ENCODE measurements at places on chromosomes 2 and 18. TPM values are rescaled to one million over a fixed set of nuclear protein-coding genes. Genes with fewer than 3 reads are reported as not detected.

Gene PFN4
- total RNA-seq, result not detected

Gene SLC23A3
- 4.4 TPM for total RNA-seq

Gene CNDP1
- not detected for total RNA-seq

Gene AQP12A
- not detected for total RNA-seq

Gene NRBP1
- total RNA-seq, result 92.5 TPM

Gene CFC1
- not detected for total RNA-seq

Gene LIPG
- 0.09 TPM for total RNA-seq

Gene ANKRD29
- not detected for total RNA-seq

Gene MAP3K19
- total RNA-seq, result not detected

Gene CCDC102B
- 4.7 TPM for total RNA-seq

GRCh38 chr2:11724151-11724550 is 22.3 kb upstream of the LPIN1 start:
- no peak overlapping the region for H3K4me3 ChIP-seq
- no peaks in the 10 kb centered on the region for H3K36me3 ChIP-seq
- H3K27me3 ChIP-seq, result peaks cover 24% of the 10 kb centered on the region
- no peak overlapping the region for H3K27ac ChIP-seq
- no peak for DNase-seq
- peaks cover 3% of the 10 kb centered on the region for H3K4me1 ChIP-seq

DNA sequence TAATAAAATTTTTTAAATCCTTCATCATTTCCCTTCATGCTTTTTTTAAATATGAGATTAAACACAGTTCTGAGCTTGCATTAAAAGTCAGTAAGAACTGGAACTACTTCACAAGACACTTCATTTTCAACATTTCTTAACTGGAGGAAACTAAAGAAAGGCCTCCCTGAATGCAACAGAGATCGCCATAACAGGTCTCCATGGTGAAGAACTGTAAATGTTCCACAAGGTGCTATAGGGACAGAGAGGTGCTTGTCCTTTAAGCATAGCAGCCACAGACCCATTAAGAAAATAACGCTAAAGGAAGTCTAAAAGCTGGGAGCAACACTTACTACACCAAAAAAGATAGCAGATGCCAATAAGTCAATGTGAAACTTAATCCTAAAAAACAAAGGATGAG is 8.5 kb downstream of the STAM2 start:
- DNase-seq, result no peak
- H3K4me3 ChIP-seq, result no peak overlapping the region
- H3K4me1 ChIP-seq, result peaks cover 17% of the 10 kb centered on the region

DNA sequence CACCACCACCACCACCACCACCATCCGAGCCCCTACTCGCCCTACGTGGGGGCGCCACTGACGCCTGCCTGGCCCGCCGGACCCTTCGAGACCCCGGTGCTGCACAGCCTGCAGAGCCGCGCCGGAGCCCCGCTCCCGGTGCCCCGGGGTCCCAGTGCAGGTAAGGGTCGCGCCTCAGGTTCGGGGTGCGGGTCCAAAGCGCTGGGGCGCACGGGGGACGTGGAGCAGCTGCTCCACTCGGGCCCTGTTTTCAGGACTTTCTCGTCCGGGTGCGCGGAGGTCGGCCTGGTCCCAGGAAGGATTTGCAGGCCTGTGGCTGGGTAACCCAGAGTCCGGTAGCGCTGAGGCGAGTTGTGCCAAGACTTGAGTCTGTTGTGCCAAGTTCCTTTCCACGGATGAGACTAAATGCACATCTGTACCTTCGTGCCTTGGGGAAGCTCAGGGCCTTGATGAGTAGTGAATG is 2.8 kb downstream of the GATA6 start:
- H3K27ac ChIP-seq, result no peak overlapping the region
- H3K36me3 ChIP-seq, result peaks cover 4% of the 10 kb centered on the region
- no peak for DNase-seq
- peaks cover 16% of the 10 kb centered on the region for H3K4me1 ChIP-seq

DNA sequence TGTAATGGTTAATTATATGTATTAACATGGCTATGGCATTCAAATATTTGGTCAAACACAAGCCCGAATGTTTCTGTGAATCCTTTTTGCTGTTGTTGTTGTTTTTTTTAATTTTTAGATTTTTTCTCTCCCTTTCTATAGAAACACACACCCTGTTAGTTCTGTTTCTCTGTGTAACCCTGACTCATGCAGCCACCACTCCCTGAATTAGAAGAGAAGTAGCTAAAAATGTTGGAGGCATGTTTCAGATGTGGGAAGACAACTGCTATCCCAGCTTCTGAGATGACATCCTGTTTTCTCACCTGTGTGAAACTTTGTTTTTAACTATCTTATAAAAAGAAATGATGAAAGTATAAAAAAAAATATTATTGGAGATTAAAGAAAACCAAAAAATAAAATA is 219.6 kb upstream of the RGPD4 start:
- H3K36me3 ChIP-seq, result no peaks in the 10 kb centered on the region
- DNase-seq, result no peak
- H3K4me1 ChIP-seq, result no peaks in the 10 kb centered on the region

GRCh38 chr2:185360776-185361175 is 377.8 kb upstream of the FSIP2 start:
- H3K4me1 ChIP-seq, result no peaks in the 10 kb centered on the region
- H3K27me3 ChIP-seq, result no peaks in the 10 kb centered on the region
- H3K36me3 ChIP-seq, result no peaks in the 10 kb centered on the region
- H3K27ac ChIP-seq, result no peak overlapping the region

DNA sequence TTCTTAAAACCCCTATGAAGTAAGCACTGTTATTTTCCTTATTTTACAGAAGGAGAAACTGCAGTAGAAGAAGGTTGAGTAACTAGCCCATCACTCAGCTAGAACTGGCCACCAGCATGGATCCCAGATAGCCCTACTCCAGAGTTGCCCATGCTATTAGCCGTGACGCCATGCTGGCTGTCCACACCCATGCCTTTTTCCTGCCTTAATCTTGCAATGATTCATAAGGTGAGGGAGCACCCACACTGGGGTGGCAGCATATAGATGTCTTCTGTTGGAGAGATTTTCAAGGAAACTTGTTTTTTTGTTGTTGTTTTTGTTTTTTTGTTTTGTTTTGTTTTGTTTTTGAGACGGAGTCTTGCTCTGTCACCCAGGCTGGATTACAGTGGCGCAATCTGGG is 204.1 kb upstream of the HAAO start:
- no peak overlapping the region for H3K27ac ChIP-seq
- H3K4me3 ChIP-seq, result no peak overlapping the region
- no peaks in the 10 kb centered on the region for H3K4me1 ChIP-seq
- H3K27me3 ChIP-seq, result no peaks in the 10 kb centered on the region
- H3K36me3 ChIP-seq, result no peaks in the 10 kb centered on the region

DNA sequence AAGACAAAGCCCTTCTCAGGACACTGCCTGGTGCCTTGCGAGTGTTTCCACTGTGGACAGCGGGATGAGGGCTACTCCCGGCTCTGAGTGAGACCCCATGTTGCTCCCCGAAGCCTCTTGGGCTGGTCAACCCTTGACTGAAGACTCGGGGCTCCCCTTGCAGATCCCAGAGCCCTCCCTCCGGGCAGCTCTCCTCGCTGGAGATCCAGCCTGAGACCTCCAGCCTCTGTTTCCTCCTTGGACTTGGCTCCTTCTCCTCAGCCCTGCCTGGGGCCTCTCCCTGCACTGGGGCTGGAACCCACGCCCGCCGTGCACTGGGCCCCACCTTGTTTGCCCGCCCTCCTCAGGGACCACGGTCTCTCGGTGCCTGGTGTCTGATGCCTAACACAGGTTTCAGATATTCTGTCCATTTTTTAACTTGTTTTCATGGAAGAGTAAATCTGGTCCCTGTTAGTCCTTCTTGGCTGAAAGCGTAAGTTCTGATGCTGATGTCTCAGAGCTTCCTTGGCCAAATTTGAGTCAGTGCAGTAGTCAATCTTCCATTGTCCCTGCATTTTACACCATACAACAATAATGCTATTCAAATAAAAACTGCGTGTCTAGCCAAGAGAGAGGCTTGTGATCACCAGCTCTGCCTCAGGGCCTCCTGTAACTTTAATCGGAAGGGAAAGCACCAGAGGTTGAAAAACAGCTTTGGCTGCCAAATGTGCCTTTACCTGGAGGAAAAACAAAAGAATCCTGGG is 139.3 kb upstream of the CTDP1 start:
- H3K36me3 ChIP-seq, result no peaks in the 10 kb centered on the region
- peaks cover 2% of the 10 kb centered on the region for H3K27me3 ChIP-seq
- no peak overlapping the region for H3K27ac ChIP-seq
- H3K4me3 ChIP-seq, result no peak overlapping the region
- H3K4me1 ChIP-seq, result no peaks in the 10 kb centered on the region

GRCh38 chr2:196163285-196163684 is 8.1 kb downstream of the STK17B start:
- peaks cover 49% of the 10 kb centered on the region for H3K4me1 ChIP-seq
- DNase-seq, result no peak
- peak overlapping the region; percentile 92 for H3K27ac ChIP-seq
- no peaks in the 10 kb centered on the region for H3K27me3 ChIP-seq
- H3K36me3 ChIP-seq, result peaks cover 86% of the 10 kb centered on the region

- no peak overlapping the region for H3K4me3 ChIP-seq
- no peak for DNase-seq
- no peak overlapping the region for H3K27ac ChIP-seq
Observed at GRCh38 chr2:67232936-67233335, 164.2 kb upstream of the ETAA1 start.

DNA sequence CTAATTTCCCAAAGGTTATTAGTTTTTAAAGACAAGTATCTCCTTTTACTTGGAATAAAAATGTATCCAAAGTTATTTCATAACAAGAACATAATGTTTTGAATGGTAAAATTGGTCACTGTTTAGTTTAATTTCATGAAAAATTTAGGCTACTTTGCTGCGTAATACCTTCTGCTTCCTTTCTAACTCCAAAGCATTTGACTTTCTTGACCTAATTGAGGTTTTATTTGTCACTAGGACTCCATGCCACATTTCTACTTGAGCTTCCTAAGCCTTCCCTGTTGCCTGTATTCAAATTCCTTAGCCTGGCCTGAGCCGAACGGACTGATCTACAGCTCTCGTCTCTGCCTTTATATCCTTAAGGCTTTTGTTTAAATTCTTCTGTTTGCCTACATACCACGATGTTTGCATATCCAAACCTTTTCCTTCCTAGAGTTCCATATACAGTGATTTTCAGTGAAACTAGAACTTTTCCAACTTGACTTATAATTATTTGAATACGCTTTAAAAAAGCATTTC is 25.1 kb downstream of the ARMC9 start:
- H3K27ac ChIP-seq, result no peak overlapping the region
- peaks cover 4% of the 10 kb centered on the region for H3K4me1 ChIP-seq
- no peaks in the 10 kb centered on the region for H3K27me3 ChIP-seq
- H3K4me3 ChIP-seq, result no peak overlapping the region
- peaks cover 2% of the 10 kb centered on the region for H3K36me3 ChIP-seq

- H3K4me3 ChIP-seq, result no peak overlapping the region
- no peak overlapping the region for H3K27ac ChIP-seq
- H3K27me3 ChIP-seq, result peaks cover 2% of the 10 kb centered on the region
- H3K4me1 ChIP-seq, result no peaks in the 10 kb centered on the region
- H3K36me3 ChIP-seq, result no peaks in the 10 kb centered on the region
Observed at GRCh38 chr2:126857502-126857901, 41.2 kb upstream of the TEX51 start.

DNA sequence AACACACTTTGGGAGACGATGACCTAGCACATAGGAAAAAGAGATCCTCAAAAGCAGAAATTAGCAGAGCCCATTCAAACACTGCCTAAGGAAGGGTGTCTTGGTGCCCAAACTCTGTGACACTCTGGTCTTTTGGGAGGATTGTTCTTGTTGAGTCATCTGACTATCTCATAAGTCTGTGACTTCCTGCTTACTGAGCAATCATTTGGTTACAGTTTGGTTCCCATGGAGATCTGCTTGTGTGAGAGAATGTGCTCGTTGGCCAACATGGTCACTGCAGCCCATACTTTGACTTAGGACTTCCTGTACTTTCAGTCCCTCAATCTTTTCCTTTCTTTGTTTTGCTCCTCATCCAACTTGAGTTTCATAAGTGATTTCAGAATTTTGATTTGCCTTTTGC is 602.9 kb downstream of the NYAP2 start:
- no peaks in the 10 kb centered on the region for H3K36me3 ChIP-seq
- H3K27me3 ChIP-seq, result no peaks in the 10 kb centered on the region
- no peak overlapping the region for H3K27ac ChIP-seq
- DNase-seq, result no peak

DNA sequence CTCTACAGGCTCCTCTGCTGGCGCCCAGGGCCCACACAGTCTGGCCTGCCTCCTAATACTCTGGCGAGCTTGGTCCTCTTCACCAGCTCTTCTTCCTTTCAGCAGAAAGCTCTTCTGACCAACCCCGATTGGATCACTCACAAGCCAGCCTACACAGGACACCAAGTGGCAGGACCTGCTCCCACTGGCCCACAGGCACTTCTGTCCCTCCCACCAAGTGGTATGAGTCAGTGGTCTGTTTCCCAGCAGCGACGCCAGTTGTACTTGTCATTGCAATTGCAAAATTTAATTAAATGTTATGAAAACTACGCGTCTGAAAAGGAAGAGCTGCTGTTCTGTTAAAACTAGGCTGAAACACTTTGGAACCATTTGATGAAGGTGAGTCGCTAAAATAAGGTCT is 46.7 kb downstream of the NDUFA10 start:
- no peaks in the 10 kb centered on the region for H3K4me1 ChIP-seq
- no peaks in the 10 kb centered on the region for H3K27me3 ChIP-seq
- DNase-seq, result no peak

GRCh38 chr18:48030616-48031480 is 100.4 kb upstream of the SMAD2 start:
- H3K4me3 ChIP-seq, result no peak overlapping the region
- DNase-seq, result no peak
- no peak overlapping the region for H3K27ac ChIP-seq

GRCh38 chr2:204086167-204086566 is 149.6 kb downstream of the ICOS start:
- no peaks in the 10 kb centered on the region for H3K4me1 ChIP-seq
- H3K27ac ChIP-seq, result no peak overlapping the region
- no peaks in the 10 kb centered on the region for H3K36me3 ChIP-seq
- no peak for DNase-seq
- peaks cover 4% of the 10 kb centered on the region for H3K27me3 ChIP-seq
- no peak overlapping the region for H3K4me3 ChIP-seq

DNA sequence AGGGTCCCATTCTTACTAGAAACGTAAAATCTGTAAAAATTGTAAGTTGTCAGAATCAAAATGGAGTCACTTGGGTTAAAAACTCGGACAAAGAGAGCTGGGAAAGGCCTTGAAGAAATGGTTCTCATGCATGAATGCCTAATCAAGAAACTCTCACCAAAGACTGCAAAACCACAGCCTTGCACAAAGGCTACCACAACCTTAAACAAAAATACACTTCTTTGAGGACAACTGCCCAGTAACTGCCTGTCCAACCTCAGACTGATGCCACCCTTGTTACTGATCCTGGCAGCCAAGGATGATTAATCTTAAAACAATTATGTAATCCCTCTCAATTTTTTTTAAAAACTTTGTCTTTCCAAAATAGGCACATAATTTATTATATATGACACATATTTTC is 299.3 kb downstream of the CCDC85A start:
- no peaks in the 10 kb centered on the region for H3K36me3 ChIP-seq
- H3K4me1 ChIP-seq, result no peaks in the 10 kb centered on the region
- H3K27ac ChIP-seq, result no peak overlapping the region

GRCh38 chr2:146239392-146240135 is 1605.3 kb upstream of the ACVR2A start:
- H3K36me3 ChIP-seq, result no peaks in the 10 kb centered on the region
- H3K27ac ChIP-seq, result no peak overlapping the region
- no peak overlapping the region for H3K4me3 ChIP-seq
- no peak for DNase-seq
- no peaks in the 10 kb centered on the region for H3K4me1 ChIP-seq

GRCh38 chr2:167294776-167295140 is 406.5 kb downstream of the XIRP2 start:
- peak overlapping the region; percentile 72 for H3K4me3 ChIP-seq
- no peaks in the 10 kb centered on the region for H3K36me3 ChIP-seq
- no peak for DNase-seq
- peaks cover 46% of the 10 kb centered on the region for H3K27me3 ChIP-seq
- peaks cover 11% of the 10 kb centered on the region for H3K4me1 ChIP-seq
- H3K27ac ChIP-seq, result no peak overlapping the region

Data from activated naive CD8-positive, alpha-beta T cell treated with anti-CD3 and anti-CD28 coated beads, Interleukin-2, amount 10 ng/mL, durations not matched to agents 7 days and 5 days (primary cell).